ENCODE measurements at places on chromosomes 6 and 20.

- peak; percentile 71 for DNase-seq
Measured at GRCh38 chr6:43509984-43510826, at the start of gene LRRC73. LRRC73 (minus strand) TSS chr6:43510346; CDS start chr6:43509785, 561 bp downstream.

DNA sequence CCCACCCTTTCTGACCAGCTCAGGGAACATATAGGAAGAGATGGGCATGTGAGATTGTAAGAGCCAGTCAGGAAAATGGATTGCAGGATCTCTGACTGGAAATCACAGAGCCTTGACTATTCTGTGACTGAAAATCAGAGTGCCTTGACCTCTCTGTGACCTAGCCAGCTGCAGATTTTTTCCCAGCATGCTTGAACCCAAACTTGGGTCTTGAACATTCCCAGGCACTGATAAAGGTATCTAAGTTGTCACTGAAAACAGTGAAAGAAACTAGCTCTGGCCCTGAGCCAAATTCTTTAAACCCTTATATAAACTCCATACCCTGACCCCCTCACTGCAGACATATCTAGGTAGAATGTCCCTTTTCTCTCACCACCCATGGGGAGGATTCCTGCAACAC is 2.3 kb upstream of the ZNF165 start:
- DNase-seq, result no peak

DNA sequence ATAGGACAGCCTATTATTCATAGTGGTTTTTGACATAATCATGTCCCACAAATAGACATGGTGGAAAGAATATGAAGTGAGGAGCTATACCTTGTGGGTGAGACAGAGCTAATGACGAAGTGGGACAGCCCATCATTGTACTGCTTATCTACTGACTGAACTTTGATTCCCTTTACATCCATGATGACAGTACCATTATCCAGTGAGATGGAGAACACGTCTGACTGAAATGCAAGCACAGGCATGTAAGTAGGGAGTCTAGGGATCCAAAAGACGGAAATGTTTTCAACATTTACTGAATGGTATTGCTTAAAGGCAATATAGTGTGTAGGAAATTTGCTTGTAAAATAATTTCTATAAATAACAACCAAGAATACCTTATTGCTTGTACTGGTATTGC is 43.5 kb downstream of the FAM229B start:
- DNase-seq, result no peak

DNA sequence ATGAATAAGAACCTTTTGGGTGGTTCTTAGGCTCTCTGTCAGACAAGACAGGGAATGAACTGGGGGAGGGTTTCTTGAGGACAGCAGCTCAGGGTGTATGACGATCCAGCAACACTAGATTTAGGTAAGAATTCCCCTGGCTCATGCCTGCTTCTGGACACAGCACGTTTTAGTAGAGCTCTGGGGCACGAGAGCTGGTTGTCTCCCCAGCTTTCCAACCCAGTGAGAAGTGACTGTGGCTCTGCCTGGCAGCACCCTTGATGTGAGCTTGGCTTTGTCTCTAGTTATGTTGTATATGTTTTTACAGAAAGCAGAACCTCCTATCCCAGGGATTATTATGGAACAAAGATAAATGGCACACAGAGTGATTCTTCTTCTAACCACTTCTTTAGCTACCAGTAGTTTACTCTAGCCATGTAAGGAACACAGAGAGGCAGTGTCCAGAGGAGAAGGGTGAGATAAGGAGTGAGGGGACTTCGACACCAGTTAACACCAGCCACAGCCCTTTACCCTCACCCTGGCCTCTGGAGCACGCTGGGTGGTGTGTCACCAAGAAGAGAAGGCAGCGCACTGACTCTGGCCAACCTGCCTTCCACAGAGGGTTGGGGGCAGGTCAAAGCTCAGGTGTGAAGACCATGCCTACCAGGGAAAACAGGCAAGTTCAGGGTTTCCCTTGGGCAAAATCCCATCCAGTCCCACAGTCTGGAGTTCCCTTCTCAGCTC is 3.9 kb downstream of the APOBEC2 start:
- DNase-seq, result no peak

GRCh38 chr6:25312703-25313102 is 33.5 kb downstream of the CARMIL1 start:
- DNase-seq, result no peak

GRCh38 chr6:108581237-108581931 is 20.7 kb downstream of the FOXO3 start:
- no peak for DNase-seq

DNA sequence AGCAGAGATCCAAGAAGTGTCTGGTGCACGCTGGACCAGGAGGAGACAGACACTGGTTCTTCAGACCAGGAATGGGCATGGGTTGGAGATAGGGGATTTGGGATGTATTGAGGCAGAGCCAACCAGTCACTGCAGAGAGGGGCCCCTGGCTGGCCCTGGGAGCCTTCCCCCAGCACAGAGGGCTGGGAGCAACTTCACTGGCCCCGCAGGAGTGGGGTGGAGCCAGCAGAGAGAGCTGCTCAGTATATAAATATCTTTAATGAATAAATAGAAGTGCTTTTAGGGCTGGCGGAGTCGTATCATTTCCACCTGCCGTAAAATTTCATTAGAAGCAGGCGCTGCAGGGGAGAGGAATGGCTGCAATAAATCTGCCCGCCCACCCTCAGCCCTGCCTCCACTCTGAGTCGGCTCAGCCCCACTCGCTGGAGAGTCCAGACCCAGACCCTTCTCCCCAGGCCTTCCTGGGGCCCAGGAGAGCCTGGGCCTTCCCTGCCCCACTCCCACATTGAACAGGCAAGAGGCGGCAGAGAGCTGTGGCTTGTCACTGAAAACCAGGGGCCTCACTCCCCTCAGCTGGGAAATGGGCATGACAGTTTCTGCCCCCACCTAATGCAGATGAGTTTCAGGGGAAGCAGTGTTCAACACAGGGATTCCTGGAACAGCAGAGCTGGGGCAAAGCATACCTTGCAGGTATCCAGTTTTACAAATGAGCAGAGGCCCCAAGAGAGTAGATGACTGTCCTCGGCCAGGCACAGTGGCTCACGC is 23.9 kb upstream of the VSTM2L start:
- no peak for DNase-seq

- no peak for DNase-seq
Measured at GRCh38 chr6:37449984-37450383, 17.0 kb downstream of the CMTR1 start.

GRCh38 chr6:45104429-45104828 is 223.7 kb upstream of the RUNX2 start:
- DNase-seq, result no peak

- no peak for DNase-seq
Measured at GRCh38 chr6:6397842-6398241, 77.4 kb upstream of the F13A1 start.

DNA sequence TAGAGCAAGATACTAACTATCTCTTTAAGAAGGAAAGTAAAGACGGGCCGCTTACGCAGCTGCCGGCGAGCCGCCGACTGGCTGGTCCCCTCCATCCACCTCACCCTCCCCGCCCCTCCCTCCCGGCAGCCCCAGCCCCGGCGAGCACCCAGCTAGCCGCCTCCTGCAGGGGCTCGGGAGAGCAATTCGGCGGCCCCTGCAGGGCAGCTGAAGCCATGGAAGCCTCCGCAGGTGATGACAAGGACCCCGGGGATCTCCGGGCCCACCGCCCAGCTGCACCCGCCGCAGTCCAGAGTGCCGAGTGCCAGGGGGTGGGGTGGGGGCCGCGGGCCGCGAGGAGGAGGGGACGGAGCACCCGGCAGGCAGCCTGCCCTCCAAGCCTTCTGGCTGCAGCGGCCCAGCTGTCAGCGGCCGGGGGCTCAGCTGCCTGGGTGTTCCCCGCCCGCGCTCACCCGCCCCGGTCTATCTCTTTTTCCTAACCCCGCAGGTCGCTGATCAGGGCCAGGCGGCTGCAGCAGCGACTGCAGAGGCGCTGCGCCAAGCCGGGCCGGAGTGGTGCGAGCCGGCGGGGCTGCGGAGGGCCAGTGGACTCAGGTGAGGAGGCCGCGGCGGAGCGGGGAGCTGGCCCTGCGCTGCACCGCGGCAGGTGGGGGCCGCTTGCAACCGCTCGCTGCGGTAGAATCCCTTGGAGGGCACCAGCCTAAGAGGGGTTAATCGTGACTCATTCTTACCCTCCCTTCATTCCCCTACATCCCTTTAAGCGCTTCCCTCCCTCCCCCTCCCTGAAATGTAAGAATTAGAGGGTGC is at the start of gene SNPH:
TSS of gene SNPH (plus strand) at position 128 of the 807 bp plus-strand sequence. CDS start 29,946 bp downstream, outside the sequence.
- DNase-seq, result peak; percentile 46

- DNase-seq, result no peak
Measured at GRCh38 chr6:87182940-87183339, 27.6 kb downstream of the ZNF292 start.

DNA sequence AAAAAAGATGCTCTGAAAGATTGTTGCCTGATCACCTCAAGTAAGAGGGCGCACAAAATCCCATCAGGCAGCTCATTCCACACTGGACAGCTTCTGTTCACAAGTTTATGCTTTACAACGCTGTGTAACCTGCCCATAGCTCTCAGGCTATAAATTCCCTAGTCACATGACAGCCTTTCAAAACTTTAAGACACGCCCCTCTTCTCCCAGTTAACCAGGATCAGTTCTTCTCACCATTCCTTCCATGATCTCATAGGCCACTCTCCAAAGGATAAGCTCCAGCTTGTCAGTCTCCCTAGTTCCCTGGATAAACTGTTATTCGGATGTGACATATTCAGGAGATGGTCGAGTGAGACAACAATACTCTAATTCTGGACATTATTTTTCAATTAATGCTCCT is 15.0 kb downstream of the ADNP start:
- DNase-seq, result no peak

- peak; percentile 3 for DNase-seq
Measured at GRCh38 chr6:130513770-130514169, 148.0 kb downstream of the TMEM200A start.

GRCh38 chr6:41682056-41682477 is 43.8 kb downstream of the MDFI start:
- peak; percentile 92 for DNase-seq

- DNase-seq, result no peak
Measured at GRCh38 chr6:111850295-111850937, 22.8 kb downstream of the FYN start.

- DNase-seq, result no peak
Measured at GRCh38 chr20:1041845-1042390, 39.8 kb upstream of the RSPO4 start.

DNA sequence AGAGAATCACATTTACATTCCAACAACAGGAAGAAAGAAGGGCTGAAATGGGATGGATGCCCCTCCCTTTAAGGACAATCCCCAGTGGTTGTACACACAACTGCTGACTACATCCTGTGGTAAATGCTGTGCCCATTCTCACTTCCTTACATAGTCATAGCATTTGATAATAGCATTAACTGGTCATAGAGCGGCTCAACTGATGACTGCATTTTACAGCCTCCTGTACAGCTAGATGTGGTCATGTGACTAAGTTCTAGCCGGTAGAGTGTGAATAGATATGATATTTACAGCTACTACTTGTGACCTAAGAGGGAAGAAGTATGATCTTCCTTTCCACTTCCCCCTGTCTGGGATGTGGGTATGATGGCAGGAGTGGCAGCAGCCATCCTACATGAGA is 24.7 kb downstream of the KCNK17 start:
- DNase-seq, result no peak

DNA sequence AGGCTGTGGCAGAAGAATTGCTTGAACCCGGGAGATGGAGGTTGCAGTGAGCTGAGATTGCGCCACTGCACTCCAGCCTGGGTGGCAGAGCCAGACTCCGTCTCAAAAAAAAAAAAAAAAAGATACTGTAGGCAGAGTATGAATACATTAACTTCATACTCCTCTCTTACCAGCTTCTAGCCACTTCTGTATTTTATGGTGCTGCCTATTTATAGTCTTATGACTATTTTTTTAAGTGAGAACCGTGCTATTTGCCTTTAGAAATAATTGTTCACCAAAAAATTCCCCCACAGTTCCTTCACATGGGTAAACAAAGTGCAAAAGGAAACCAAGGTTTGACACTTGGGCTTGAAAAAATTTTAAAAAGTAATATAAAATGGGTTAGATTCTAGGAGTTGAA is 1.5 kb upstream of the SNRNP48 start:
- no peak for DNase-seq

- DNase-seq, result no peak
Measured at GRCh38 chr6:1382331-1382882, 7.0 kb upstream of the FOXF2 start.

GRCh38 chr20:25622450-25623224 is 1.2 kb downstream of the NANP start:
- peak; percentile 32 for DNase-seq

- no peak for DNase-seq
Measured at GRCh38 chr6:148682990-148683389, 63.8 kb upstream of the UST start.

DNA sequence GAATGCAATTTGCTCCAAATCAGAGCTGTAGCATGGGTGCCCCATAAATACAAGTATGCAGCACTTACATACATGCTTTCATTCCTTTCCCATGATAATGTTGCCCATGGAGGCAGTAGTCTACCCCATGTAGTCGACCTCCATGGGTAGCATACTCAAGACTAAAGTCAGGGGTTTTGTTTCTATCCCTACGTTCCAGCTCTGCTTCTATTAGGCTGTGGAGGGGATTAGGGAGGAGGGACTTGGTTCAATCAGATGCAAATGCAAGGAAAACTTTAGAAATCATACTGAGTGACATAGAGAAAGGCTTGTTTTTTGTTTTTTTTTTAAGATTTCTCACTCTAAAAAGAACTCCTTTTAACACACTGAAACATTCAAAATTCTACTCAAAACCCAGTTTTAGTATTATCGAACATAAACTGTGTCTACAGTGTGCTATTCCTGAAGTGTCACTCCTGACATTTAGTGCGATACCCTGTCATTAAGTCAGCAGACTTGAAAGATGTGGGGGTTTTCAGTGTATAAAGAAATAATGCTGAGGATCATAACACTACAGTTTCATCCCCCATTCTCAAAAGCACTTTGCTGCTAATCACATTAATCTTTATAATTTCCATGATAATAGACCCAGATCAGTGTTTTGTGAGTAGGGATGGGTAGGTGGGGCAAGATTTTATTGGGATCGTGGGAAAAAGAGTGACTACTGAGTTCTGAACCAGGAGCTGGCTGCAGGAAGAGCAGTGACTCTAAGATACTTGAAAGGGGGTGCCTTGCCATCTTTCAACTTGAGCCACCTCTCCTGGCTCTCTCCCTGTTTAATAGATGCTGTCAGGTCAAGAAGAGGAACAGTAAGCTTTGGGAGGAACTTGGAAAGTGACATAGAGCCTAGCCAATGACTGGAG is 40.4 kb upstream of the SCML4 start:
- no peak for DNase-seq

DNA sequence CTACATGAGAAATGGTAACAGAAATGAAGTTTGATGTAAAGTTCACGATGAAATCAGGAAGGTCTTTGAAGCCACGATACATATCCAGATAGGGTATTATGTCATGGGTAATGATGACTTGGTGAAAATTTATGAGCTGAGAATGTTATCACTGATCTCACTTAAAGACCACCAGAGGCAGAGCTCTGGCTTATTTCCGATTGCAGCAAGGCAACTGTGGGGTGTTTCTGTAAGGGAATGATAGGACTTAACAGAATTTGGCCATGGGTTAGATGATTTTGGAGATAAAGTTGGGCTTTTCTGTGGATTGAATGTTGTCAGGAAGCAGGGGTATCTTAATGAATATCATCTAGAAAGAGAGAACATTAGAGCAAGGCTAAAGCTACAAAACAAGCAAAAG is 508.4 kb downstream of the HDGFL1 start:
- DNase-seq, result no peak

- no peak for DNase-seq
Measured at GRCh38 chr6:6635291-6635690, 46.8 kb downstream of the LY86 start.

- no peak for DNase-seq
Measured at GRCh38 chr20:36688630-36689029, 42.6 kb upstream of the SLA2 start.

All from left kidney (tissue), 8 donors.